Left forelimb (tissue), 1 donor: ENCODE measurements at places on chromosomes 13 and 19.

DNA sequence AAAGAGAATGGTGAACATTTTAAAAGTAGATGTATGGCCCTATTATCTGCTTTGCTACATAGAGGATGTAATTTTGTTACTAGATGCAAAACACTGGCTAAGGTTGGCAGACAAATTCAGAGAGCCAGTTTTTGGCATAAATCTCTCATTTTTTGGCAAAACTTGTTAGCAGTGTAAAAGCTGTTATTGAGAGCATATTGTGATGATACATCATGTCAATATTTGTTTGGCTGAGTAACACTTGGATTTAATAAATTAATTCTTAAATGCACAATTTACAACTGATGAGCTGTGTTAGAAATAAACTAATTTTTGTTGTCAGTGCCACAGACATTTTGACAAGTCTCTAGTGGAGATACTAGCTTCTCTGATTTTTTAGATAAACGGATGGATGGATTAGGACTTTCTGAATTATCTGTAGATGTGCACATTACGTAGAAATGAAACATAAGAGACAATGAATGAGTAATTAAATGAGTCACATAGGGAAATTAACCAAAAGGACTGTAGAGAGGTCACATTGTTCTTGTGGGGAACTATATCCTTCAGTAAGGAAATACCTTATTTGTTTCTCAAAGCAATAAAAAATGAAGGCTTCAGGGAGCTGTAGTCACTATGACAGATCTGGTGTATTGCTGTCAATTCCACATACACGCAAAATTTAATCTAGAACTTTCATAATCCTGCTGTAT is 17.4 kb downstream of the UFM1 start:
- no peak for DNase-seq

- no peak for DNase-seq
Observed at GRCh38 chr19:1285737-1286360, at the start of gene EFNA2. Gene EFNA2 (plus strand): TSS chr19:1285873. CDS start chr19:1286169, 296 bp downstream.

DNA sequence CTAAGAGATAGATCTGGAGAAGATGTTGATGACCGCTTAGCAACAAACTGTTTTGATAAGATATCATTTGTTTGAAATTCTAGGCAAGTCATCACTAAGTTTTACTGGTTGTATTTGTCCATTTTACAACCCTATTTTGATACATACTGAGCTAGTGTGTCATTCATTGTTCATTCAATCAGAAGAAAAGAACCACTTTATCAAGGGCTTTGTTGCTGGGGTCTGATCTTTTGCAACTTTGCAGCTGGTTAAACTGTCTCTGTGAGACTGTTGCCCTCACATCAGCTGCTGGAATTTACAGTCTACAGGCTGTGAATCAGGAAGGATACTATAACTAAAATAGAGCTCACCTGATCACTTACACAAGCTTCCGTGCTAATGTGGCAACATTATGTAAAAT is 290.5 kb downstream of the RFC3 start:
- no peak for DNase-seq

DNA sequence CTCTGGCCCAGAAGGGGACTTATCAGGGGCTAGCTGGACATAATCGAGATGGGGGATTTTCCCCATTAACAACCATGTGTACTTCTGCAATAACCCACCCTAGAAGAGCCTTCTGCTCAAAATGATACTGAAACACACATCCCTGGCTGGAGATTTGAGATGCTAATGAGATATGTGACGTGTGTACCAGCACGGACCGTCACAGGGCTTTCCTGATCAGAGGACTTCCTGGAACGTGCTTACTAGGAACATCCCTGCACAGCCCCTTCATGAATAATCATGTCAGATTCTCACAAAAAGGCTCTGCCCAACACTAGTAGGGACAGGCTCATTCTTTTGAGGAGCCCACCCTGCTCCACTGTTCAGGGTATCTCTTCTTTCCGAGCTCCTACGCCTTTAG is 6.5 kb upstream of the ERVV-1 start:
- no peak for DNase-seq

DNA sequence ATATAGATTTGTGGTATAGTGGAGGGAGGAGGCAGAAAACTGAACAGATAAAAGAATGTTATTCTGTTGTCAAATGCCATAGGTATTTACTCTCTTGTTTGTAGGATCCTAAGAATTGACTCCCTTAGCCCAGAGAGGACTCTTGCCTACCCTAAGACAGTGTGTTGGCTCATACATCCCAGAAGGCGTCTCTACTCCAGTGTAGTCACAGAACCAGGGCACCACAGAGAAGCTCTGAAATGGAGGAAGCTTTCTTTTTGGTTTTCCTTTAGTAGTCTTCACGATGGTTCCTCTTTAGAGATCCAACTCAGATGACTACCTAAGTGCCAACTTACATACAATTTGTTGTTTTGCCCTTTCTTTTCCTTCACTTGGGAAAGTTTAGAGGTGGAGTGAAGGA is 14.0 kb downstream of the GPR183 start:
- no peak for DNase-seq

DNA sequence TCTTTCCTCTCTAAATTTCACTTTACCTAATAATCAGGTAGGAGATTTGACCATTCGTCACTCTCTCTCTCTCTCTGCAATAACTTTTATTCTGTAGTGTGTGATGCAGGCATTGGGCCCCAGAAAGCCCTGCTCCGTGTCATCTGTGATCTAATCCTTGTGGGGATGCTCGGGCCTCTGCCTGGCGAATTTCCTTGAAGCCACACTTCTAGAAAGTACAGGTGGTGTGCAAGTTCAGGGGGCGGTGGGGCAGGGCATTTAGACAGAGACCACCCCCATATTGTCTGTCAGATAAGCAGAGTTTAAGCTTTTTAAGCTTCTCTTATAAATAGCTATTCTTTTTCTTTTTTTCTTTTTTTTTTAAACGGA is 53.4 kb upstream of the GPR12 start:
- no peak for DNase-seq

DNA sequence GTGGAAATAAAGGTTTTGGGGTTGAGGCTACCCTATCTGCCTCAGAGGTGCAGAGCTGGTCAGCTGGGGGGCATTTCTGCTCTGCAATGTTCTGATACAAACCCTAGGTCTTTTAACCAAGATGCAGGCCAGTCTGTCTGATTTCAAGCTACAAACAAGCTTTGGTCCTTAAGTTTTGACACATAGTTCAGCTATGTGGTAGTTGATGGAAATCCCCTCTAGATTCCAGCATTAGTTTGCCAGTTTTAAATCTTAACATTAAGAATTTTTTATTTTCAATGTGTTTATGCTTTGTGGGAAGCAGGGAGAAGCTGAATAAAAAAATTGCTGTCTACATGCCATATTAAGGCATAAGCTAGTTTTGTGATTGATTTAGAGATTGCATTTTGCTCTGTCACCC is 225.7 kb downstream of the LMO7 start:
- DNase-seq, result no peak

DNA sequence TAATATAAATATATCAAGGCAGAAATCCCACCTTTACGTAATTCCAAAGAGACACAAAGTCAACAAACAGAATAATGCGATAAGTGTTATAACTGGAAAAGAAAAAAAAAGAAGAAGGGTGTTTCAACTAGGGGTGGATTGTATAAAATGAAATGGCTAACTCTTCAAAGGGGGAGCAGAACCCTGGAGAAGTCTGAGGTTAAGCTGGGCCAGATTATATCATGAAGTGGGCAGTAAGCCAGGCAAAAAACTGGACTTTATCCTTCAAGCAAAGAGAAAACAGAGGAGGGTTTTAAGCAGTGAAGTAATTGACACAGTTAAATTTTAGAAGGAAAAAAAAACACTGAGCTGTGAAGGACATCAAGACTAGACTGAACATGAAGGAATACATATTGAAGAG is 41.9 kb downstream of the TBC1D4 start:
- no peak for DNase-seq

- no peak for DNase-seq
Observed at GRCh38 chr13:31929031-31929770, 102.4 kb upstream of the FRY start.

DNA sequence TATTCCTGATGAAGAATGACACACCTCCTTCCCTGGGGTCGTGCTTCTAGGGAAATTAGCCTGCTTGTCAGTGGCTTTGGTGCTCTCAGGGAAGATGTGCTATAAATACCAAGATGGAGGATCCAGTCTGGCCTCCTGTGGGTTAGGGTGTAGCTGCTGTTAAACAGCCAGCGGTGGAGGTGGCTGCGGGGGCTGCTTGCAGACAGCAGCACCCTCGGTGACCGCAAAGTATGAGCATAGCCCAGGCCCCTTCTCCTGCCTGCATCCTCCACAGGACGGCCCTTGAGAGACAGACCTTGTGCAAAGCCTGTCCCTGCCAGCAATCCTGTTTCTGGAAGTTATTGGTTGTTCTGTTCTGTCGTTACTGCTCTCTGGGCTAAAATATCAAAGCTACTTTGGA is 11.4 kb downstream of the VSTM2B start:
- peak; percentile 26 for DNase-seq

- no peak for DNase-seq
Observed at GRCh38 chr13:103788061-103788652, 721.9 kb upstream of the SLC10A2 start.

- DNase-seq, result no peak
Observed at GRCh38 chr13:46475541-46475991, 77.4 kb upstream of the LRCH1 start.

DNA sequence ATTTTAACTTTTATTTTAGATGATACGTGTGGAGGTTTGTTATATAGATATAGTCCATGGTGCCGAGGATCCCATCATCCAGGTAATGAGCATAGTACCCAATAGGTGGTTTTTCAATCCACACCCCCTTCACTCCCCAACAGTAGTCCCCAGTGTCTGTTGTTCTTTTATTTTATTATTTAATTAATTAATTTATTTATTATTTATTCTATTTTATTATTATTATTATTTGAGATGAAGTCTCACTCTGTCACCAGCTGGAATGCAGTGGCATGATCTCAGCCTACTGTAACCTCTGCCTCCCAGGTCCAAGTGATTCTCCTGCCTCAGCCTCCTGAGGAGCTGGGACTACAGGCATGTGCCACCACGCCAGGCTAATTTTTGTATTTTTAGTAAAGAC is 2086.2 kb downstream of the PCDH9 start:
- no peak for DNase-seq
